ENCODE measurements at places on chromosomes 7 and 10.

DNA sequence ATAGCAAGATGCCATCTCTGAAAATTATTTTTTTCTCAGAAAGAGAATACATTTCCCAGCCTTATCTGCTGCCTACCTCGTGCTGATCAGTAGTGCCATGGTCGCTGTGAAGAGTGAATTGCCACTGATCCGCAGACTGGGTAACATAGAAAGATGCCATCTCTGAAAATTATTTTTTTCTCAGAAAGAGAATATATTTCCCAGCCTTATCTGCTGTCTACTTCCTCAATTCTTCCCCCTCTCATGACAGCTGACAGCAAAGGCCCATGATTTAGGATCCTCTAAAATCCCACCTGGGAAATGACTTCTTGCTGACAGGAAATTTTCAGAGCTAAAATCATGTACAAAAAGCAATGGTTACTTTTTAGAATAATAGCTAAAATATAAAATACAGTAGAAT is 92.5 kb upstream of the AHR start:
- no peak for DNase-seq

- DNase-seq = no peak
Measured at GRCh38 chr10:36248304-36248981, 606.3 kb upstream of the FZD8 start.

DNA sequence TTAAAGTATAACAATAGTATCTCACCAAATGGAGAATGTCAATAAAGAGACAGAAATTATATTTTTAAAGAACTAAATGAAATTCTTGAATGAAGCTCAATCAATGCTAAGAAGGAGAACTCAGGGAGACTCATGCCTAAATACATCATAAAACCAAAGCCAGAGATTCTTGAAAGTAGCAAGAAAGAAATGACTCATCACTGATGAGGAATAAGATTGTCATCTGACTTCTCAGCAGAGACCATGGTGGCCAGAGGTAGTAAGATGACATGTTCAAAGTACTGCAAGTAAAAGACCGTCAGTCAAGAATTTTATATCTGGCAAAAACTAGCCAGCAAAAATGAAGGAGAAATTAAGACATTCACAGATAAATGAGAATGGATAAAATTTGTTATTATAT is 399.0 kb downstream of the GRID1 start:
- DNase-seq = no peak

- no peak for DNase-seq
Measured at GRCh38 chr7:40437498-40437897, 302.7 kb downstream of the SUGCT start.

- DNase-seq = no peak
Measured at GRCh38 chr7:66768865-66769832, 28.6 kb downstream of the RABGEF1 start.

DNA sequence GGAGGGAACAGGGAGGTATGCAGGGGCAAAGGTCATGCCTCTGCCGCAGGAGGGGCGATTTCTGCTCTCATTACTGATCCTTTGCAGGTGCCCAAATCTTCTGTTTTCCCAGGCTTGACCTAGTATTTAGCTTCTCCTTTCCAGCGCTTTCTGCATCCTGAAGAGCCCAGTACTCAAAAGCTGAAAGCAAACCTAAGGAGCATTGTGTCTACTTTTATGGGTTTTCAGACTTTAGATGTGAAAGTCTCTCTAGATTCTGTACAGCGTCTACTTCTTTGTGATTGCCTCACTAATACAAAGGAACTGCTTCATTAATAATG is 560 bp downstream of the GBF1 start:
- no peak for DNase-seq

- DNase-seq = no peak
Measured at GRCh38 chr10:95532536-95532935, 28.6 kb downstream of the SORBS1 start.

DNA sequence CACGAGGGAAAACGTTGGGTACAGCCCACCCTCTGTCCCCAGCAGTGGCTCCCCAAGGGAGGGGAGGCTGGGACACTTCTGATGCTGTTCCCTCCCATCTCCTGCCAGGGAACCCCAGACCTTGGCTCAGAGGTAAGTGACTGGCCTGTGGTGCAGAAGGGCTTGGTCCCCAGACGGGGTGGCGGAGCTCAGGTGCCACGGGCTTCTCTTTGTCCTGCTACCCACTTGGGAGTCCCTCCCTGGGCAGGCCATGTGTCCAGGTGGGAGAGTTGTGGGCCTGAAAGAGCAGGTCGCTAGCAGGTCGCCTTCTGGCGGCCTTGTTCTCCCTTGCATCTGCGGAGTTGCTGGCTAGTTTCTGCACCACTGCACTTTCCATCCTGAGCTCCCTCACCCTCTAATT is 10.1 kb downstream of the ATP5MF start:
- no peak for DNase-seq

DNA sequence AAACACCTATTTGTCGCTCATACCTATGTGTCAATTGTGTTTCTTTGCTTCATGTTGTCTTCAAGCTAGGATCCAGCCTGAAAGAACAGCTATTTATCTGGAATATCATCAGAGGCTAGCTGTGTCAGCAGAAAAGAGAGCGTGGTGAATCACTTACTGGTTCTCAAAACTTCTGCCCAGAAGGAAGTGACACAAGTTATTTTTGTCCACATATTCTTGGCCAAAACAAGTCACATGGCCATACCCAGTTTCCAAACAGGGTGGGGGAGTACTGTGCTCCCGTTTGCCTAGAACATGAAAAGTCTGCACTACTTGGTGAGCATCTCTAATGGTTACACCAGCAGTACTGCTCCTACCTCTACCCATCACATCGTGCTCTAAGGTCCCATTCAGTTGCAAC is 160.9 kb upstream of the CSTF2T start:
- peak; percentile 19 for DNase-seq

DNA sequence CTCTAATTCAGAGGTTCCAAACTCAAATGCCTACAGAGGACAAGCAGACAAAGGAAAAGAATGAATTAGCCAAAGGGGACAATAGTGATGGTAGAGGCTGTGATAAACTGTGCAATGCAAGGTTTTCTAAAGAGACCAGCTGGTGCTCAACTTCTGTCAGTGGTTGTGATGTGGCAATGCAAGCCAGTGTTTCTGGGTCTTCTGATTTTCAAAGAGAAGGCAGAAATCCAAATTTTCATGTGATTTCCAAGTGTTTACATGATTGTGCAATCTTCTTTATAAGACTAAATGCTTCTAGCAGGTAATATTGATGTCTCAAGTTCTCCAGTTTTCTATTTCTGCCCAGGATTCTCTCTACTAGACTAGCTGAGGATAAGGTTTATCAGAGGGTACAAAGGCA is 135.9 kb downstream of the PCDH15 start:
- no peak for DNase-seq

DNA sequence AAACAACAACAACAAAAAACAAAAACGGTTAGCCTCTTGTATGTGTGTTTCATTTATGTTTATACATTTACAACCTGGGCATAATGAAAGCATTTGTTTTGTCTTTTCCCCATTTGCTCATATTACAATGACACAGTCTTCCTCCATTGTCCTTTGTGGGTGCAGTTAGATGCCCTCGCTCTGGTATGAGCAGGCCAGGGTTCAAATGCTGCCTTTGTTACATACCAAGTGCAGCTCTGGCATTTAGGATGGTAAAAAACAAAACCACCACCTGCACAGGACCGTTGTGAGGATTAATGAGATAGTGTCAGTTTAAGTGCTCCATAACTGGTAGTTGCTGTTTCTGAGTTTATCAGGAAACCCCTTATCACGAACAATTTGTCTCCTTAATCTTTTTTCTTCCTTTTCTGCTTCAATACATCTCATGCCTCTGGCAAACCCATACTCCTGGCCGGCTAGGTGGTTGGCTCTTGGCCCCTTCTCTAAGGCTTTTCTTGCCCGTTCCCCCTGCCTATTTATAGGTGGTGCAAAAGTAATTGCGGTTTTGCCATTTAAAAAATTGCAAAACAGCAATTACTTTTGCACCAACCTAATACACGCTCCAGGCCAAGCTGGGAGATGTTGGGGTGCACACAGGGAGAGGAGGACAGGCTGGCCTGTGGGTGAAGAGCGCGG is 18.6 kb upstream of the TMEM225B start:
- no peak for DNase-seq

DNA sequence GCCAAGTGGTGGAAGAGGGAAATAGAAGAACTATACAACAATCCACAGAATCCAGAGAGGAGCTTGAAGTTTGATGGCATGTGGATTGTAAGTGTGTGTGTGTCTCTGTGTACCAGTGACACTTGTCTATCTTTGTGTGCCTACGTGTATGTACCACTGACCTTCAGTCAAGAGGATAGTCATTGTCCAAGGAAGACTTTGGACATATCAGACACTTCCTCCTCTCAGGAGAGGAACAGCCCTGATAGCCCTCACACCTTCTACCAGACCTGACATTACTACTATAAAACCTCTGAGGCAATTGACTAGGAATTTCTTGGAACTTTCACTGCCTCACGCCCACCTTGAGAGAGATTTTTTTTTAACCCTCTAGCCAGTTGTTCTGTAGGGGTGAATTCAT is 19.6 kb upstream of the MGAM2 start:
- no peak for DNase-seq

GRCh38 chr7:82442492-82443035 is 1.0 kb downstream of the CACNA2D1 start:
- DNase-seq = no peak

GRCh38 chr10:79375321-79376077 is 28.2 kb downstream of the PPIF start:
- peak; percentile 15 for DNase-seq

GRCh38 chr10:3424111-3424851 is 251.7 kb upstream of the PITRM1 start:
- no peak for DNase-seq

- DNase-seq = peak; percentile 17
Measured at GRCh38 chr10:132096223-132096622, 30.5 kb downstream of the JAKMIP3 start.

DNA sequence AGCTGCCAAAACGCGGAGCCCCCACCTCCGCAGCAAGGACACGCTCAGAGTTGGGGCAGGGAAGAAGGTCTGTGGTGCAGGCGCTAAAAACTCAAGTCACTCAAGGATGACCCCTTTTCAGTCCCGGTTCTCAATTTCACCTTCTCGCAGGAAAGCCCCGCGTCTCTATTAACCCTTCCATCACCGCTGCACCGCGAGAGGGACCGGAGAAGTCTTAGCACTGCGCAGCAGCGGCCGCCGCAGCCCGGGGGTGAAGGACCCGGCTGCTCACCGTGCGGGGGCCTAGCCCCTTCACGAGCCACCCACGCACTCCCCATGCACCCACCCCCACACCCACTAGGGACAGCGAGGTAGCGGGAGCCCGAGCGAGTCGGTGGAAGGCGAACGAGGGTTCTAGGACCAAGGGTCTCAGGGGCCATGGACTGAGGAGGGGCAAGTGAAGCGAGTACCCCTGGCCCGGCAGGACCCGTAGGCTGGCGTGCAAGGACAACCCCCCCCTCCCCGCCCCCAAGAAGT is 162.9 kb downstream of the SH3PXD2A start:
- DNase-seq = no peak

DNA sequence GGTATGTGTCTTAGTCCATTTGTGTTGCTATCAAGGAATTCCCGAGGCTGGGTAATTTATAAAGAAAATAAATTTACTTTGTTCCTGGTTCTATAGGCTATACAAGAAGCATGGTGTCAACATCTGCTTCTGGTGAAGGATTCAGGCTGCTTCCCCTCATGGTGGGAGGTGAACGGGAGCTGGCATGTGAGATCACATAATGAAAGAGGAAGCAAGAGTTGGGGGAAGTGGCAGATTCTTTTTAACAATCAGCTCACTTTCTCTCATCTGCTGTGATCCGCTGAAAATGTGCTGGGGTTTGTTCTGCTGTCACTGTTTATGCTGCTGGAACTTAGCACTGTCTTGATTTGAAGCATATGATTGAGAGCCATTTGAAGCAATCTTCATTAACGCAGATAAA is 730.0 kb upstream of the SORCS1 start:
- no peak for DNase-seq

DNA sequence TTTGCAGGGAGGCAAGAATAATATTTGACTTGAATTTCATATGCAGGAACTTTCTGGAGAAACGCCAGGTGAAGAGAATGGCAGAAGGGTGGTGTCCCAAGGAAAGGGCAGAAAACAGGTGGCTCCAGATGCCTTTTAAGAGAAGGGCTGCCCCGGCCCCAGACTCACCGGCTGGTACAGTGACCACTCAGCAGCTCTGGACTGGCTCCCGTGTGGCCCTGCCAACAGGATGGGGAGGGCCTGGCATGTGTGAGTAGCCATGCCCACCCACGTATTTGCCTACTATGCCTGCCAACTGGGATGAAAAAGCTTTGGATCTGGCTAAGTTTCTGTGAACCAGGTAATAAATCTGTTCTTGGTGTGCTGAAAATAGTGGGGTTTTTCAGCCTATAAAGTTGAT is 159.5 kb downstream of the PRKAG2 start:
- no peak for DNase-seq

- DNase-seq = peak; percentile 58
Measured at GRCh38 chr7:75993689-75994387, 557 bp downstream of the TMEM120A start.

GRCh38 chr10:45657033-45657926 is 15.3 kb downstream of the ZFAND4 start:
- no peak for DNase-seq

- no peak for DNase-seq
Measured at GRCh38 chr7:77265666-77266065, 66.0 kb upstream of the FGL2 start.

DNA sequence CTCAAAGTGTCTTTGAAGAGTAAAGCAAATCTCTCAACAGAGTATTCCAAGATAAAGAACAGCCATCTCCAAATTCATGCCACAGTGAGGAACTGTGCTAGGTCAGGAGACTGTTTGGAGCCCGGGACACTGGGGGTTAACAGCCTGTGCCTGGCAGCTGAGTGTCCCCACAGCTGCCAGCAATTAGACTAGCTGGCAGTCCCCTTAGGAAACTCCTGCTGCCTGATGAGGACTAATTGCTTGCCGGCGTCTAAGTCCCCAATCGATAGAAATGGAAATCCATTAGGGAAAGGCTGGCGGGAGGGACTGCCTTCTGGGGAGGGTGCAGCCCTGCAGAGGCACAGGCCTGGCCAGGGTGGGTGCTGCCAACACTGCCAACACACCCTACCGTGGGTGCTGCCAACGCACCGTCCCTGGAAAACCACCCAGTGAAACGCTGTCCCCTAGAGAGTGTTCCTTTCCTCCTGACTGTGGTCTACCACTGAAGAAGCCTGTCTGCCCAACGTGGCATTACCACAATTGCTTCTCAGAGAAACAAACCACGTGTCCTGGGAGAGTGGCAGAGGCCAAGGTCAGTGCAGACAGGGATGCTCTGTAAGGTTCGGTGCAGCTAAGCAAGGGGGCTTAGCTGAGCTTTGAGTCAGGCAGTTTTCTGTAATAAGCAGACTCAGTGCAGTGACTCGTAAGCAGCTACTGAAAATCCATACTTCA is 60.8 kb downstream of the XRCC2 start:
- DNase-seq = no peak

All from breast epithelium (tissue), 4 donors.